ENCODE measurements at places on chromosomes 5 and 9.

DNA sequence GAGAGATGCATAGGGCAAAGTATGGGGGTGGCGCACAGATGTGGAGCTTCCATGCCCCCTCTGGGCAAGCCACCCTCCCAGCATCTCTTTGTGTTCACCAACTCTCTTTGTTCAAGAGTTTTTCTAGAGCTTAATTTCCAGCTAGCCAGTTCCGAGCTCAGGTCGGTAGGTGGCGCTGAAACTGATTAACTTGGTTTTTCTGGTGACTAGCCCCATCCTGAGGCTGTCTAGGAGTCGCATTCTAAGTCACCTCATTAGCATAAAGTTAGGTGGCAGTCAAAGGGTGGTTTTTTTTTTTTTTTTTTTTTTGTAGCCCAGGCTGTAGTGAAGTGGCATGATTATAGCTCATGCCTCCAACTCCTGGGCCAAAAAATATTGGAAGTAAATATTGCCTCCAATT is 476.4 kb downstream of the KDM4C start:
- DNase-seq, result peak; percentile 62

DNA sequence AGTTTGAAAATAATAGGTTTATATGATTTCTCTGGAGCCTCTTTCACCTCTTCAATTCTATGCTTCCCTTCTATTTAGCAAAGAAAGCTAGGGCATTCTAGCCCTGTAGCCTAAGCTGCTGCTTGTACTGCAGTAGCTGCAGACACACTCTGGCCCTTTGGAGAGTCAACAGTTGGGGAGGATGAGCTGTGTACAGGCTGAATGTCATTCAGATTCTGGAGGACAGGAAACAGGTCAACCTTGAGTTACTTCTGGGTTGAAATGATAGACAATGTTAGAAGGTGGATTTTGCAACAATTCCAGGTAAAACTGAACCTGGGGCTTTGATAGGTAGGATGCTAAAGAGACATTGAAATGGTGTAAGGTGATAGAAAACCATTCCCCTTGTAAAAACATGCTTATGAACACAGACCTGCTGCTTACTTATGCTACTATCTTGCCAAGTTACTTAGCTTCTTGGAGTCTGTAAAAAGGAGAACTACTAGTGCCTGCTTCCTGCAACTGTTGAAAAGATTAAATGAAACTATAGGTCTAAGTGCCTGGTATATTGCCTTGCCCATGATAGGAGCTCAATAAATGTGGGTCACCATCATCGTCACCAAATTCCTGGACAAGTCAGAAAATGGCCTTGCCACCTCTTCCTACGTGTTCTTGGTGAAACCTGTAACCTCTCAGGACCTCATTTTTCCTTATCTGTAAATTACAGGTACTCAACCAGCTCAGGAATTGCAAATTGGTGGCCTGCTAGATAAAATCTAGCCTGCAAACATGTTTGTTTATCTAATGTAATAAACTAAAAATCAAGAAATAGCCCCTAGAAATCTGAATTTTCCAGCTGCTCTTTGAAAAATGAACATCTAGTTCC is 83.7 kb downstream of the GALNT10 start:
- DNase-seq, result no peak

- peak; percentile 9 for DNase-seq
Observed at GRCh38 chr5:68932830-68933434, 160.9 kb upstream of the SLC30A5 start.

DNA sequence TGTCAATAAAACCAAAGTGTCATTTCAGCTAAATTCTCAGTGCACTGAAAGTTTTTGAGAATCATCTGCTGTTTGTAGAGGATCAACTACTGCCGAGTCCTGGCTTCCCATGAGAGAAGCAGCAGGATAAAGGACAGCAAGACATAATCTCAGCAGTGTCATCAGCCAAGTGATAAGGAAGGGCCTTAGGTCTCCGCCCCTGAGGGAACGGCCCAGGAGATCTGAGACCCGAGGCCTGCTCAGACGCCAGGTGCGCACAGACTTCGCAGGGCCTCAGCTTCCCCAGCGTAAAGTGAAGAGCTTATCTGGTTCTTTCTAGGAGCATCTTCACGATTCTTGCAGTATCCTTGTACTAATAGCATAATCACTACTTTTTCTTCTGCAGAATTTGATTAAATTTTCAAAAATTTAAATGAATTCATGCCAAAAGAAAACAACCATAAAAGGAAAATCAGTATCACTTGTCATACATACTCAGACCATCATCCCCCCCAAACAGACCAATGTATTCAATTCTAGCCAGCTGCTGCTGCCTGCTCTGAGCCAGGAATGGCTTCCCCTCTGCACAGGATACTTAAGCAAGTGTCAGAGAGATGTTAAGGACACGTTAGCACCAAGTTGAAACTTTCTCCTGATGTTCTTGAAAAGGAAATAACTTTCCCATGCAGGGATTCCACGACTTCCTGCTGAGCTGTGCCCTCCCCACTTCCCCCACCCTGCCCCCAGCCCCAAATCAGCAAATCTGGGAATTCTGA is 2.2 kb downstream of the GFPT2 start:
- no peak for DNase-seq

- DNase-seq, result no peak
Observed at GRCh38 chr5:142225141-142225540, 99.7 kb downstream of the SPRY4 start.

- peak; percentile 86 for DNase-seq
Observed at GRCh38 chr9:17063535-17064135, 71.2 kb upstream of the CNTLN start.

DNA sequence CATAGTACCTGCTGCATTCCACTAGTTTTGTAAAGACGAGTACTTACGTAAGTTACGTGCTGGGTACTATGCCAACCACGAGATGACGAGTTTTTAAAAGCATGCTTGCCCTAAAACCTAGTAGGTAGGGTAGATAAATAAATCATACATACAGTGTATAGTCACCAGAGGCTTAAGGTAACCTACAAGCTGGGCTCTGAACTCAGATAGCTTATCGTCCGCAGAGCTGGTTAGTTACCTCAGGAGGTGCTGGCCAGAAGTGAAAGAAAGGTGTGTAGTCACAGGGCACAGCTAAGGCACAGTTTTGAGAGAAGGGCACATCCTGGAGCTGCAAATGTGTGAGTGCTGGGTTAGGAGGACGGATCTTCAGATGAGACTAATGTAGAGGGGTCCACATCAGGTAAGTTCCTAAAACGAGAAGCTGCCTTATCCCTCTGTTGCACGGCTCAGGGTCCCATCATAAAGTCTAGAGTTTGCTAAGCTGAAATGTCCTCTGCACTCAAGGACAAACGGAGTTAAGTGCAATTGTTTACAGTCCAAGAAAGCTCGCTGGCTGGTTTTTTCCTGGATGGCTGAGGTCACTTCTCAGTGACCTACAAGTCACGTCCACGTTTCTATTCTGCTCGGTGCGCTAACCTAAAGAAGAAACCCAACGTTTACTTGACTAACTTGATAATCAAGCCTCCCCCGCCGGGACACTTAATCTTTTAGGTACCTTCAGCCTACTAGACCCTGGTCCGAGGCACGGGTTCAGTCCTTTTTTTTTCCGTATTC is 1.1 kb upstream of the SNX24 start:
- peak; percentile 34 for DNase-seq

GRCh38 chr5:82163452-82164175 is 114.5 kb downstream of the RPS23 start:
- DNase-seq, result peak; percentile 62

DNA sequence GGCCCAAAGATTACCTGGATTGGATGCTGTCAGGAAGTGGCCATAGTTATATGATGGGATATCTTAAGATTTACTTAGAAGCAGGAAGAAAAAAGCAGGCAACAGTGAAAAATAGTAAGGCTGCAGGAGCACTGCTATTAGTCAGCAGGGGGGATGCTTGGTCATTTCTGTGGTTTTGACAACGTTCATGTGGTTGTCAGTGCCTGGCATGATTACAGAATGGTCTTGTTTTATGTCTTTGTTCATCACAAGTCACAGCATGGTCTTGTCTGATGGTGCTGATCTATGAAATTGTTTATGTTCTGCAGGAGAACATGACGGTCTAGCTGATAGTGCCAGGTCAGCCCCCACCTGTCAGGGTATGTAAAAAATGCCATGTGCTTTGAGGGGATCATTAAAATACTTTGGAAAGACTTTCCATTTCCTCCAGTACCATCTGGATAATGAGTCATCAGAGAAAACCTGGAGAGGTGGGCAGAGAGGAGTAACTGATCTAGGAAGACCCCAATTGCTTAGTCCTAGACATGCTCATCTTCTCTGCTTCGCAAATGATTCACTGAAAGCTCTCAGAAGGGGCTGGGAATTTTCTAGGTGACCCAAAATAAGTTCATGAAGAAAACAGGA is 48.5 kb downstream of the PLGRKT start:
- peak; percentile 97 for DNase-seq

DNA sequence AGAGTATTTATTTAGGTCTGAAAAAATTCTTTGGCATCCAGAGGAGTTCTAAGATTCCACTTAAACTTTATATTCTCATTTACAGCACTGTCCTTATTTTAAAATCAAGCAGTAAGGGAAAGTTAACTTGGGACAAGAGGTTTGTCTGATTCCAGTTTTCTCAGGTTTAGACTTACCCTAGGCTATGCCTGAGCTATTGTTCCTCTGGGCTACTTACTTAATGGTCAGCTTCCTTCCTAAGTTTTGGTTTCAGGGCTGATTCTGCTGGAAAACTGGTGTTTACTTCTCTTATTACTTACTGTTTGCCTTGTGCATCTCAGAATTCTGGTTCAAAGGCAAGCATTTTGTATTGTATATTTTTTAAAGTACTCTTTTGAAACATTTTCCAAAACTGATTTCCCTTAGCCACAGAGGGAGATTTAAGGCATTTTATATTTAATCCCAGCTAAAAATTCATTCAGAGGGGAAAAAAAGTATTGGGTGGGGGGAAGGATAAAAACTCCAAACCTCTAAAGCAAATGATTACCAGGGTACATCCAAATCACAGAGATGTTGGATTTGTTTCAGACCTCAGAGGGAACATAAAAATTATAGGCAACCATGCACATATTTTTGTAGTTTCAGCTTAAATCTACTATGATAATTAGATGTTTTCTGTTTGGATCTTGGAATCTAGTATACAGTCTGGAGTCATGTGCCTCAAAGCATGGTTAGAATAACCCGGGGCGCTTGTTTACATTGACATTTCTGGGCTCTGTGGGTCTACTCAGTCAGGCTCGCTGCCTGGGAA is 290.0 kb downstream of the ARHGAP26 start:
- DNase-seq, result no peak

GRCh38 chr9:96217754-96218693 is 84.0 kb downstream of the HSD17B3 start:
- DNase-seq, result peak; percentile 74

DNA sequence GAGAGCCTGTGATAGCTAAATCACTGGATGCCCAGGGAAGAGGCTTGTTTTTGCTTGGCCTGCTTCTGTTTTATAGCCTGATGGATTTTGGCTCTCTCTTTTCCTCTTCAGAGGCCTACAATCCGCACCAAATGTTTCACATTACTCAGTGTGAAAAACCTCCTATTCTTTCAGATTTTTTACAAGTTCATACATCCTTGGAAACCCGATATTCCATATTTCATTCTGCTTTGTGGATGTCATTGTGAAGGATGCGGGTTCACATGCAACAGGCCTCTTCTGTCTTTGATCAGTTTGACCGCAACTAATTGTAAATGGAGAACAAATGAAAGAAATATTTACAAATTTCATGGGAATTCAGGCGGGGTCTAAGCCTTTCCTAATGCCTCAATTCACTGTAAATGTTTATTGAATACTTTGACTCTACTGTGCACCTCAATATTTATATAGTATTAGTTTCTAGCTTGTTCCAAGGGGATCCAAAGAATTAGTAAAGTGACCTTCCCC is 269.9 kb downstream of the DMRT2 start:
- no peak for DNase-seq

- DNase-seq, result peak; percentile 49
Observed at GRCh38 chr5:96714450-96714849, 52.3 kb downstream of the CAST start.
